ENCODE measurements at places on chromosomes 1 and 21.
A peak's percentile ranks its signal among the peaks of the same experiment; 100 is the strongest.

GRCh38 chr1:229248821-229249817 lies 21.8 kb upstream of the RAB4A start:
- no peak for DNase-seq

DNA sequence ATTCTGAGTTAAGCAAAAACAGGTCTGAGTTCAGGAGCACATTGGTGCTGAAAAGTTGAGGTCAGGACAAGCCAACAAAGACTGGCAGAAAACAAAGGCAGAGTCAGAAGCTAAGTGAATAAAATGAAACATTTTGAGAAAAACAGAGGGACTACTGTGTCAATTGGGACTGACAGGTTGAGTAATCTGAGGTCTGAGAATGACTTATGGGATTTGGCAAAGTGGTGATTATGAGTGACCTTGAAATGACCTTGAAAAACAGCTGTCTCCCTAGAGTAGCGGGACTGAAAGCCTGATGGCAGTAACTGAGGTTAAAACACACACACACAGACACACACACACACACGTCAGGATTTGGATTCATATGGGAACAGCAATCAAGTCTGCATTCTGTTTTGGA lies 8.8 kb upstream of the COG2 start:
- no peak for DNase-seq

- no peak for DNase-seq
Observed at GRCh38 chr1:87902830-87903229, 574.1 kb downstream of the LMO4 start.

GRCh38 chr1:63874278-63874880 lies 100.6 kb downstream of the ROR1 start:
- DNase-seq = no peak

DNA sequence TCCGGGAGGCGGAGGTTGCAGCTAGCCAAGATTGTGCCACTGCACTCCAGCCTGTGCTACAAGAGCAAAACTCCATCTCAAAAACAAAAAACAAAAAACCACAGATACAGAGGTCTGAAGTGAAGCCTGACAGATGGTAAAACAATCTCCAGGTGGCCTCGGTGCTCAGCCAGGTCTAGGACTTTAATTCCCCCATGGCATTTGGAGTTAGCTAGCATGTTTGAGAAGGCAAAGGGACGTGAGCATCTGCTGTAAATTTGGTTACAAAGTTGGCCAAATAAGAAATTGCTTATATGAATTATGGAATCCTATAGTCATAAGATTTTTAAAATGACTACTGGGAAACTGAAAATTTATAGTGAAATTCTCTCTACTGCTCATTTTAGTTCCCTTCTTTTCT lies 98.3 kb upstream of the FMN2 start:
- DNase-seq = no peak

- DNase-seq = no peak
Observed at GRCh38 chr1:66349242-66349641, 184.7 kb upstream of the SGIP1 start.

- DNase-seq = no peak
Observed at GRCh38 chr1:60865166-60865565, 217.2 kb upstream of the NFIA start.

GRCh38 chr1:116322752-116323405 lies 50.2 kb upstream of the ATP1A1 start:
- DNase-seq = no peak

DNA sequence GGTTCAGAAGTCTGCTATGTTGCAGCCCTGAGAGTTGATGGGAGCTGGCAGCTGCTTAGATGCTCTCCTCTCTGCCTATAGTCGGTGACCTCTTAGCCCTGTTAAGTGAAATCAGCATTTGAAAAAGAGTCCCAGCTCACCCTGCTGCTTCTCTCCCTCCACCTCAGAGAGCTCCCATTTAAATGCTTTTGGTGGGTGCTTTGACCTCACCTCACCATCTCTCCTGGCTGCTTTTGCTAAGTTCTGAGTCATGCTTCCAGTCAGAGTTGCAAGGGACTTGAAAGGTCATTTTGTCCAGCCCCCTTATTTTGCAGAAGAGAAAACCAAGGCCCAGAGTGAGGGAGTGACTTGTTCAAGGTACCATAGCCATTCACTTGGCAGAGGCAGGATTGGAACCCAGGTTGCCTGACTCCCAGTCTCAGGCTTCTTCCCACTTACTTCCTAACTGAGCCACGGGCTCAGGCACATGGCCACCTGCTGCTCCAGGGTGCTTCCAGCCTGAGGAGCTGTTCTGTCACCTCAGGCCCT lies 3.3 kb downstream of the MAPKAPK2 start:
- no peak for DNase-seq

DNA sequence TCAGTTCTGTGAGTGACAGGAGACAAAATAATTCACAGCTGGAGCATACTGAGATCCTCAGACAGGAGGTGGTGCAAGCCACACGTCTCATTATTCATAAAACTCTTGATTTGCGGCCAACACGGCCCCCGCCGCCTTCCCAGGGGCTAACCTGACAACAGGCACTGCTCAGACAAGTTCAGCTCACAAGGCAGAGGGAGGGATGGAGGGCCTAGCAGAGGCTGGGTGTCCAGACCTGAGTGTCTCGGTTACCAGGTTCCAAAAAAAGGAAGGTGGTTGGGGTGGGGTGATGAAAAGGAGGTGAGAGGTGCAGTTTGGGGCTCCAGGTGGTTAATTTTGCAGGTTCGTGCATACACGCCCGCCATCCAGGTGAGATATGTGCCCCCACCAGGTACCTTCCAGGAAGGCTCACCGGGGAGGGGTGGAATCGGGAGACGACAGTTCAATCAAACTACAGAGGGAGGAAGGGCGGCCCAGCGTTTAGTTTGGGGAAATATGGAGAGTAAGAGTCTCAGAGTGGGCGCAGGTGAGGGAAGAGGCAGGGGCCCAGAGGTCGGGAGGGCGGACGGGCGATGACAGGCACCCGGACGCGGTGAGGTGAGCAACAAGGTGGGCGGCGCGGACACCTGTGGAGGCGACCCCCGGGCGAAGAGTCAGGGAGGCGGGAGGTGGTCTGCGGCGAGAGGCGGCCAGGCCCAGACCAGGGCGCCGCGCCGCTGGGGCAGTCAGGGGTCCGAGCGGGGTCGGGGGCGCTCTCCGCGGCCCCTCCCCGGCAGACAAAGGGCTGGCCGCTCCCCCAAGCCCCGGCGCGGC lies 629 bp downstream of the CTNNBIP1 start:
- peak; percentile 9 for DNase-seq

- no peak for DNase-seq
Observed at GRCh38 chr1:33758698-33759097, 105.2 kb upstream of the HMGB4 start.

DNA sequence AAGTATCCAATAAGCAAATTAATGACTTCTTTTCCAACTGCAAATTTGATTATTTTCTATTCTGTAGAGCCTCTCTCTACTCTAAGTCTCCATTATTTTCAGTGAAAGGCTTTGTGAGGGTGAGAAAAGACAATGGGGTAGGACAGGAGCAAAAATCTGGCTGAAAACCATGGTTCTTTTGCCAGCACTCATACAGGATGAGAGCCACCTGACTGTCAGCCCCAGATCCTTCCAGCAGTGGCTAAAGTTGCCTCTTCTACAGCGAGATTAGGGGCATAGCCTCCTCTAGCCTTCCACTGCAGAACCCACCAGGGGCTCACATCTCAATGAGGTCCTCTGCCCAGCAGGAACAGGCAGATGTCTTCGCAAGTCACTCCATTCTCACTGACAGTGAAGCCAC lies 23.7 kb downstream of the NMNAT2 start:
- DNase-seq = no peak

DNA sequence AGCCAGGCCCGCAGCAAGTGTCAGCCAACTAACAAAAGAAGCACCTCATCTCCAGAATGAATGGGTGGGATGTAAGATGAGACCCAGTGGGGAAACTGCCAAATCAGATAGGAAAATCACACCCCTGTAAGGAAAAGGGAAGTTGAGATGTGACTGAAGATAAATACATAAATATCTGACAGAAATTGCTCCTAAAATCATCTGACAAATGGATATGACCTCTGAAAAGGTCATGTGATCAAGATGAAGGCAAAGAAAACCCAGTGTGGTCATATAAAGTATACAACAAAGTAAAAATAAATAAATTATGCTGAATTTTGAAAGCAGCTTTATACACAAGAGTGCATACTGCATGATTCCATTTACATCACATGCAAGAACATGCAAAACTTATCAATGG lies 12.7 kb downstream of the SIPA1L2 start:
- no peak for DNase-seq

DNA sequence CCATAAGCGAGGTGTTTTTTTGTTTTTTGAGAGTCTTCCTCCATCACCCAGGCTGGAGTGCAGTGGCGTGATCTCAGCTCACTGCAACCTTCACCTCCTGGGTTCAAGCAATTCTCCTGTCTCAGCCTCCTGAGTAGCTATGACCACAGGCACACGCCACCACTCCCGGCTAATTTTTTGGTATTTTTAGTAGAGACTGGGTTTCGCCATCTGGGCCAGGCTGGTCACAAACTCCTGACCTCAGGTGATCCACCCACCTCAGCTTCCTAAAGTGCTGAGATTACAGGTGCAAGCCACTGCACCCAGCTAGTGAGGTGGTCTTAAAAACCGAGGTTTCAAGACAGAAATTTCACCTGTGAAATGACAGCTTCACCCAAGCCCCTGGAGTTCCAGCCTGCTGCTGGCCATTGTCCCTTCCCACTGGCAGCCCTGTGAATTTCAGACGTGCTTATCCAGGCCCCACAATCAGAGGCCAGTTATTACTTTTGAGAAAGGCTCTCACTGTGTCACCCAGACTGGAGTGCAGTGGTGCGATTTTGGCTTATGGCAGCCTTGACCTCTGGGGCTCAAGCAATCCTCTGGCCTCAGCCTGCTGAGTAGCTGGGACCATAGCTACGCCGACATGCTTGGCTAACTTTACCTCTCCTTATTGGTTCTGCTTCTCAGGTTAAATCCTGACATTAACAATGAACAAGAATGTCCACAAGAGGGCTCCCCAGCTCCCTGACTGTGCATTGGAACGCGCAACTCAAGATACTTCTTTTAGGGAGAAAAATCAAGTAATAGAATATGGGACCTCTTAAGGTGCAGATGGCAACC lies 19.4 kb downstream of the ENO1 start:
- no peak for DNase-seq

- DNase-seq = no peak
Observed at GRCh38 chr1:184843732-184844495, 89.3 kb upstream of the EDEM3 start.

- no peak for DNase-seq
Observed at GRCh38 chr21:31298618-31299269, 45.3 kb downstream of the TIAM1 start.

DNA sequence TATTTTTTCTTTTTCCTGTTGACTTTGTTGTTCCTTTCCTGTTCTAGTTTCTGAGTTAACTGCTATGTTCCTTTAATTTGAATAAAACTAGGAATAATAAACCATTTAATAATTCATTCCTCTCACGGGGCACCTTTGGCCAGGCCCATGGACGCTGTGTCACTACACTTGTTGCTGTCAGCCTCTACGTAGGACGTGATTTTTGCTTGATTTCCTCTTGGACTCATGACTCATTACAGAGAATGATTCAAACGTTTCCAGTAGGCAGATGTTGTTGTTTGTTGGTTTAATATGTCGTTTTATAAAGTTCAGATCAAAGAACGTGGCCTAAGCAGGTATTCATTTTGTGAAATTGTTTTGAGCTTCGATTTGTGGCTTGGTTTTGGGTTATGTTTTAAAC lies 9.1 kb upstream of the SLC19A1 start:
- DNase-seq = no peak

- no peak for DNase-seq
Observed at GRCh38 chr1:61604261-61604660, 120.7 kb downstream of the TM2D1 start.

GRCh38 chr1:64701886-64702285 lies 43.0 kb upstream of the RAVER2 start:
- no peak for DNase-seq

DNA sequence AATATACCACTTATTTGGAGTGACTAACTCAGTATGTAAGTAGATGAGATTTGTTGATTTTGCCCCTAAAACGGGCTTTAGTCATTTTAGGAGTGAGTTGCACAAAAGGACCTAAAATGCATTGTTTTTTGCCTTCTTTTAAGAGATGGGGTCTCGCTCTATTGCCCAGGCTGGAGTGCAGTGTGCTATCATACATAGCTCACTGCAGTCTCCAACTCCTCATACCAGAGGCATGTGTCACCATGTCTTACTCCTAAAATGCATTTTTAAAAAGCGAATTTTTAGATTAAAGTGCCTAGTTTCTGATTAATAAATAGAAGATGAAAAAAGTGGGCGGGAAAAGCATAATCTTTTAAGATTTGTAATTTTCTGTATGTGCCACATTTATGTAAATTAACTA lies 11.5 kb upstream of the NEXN start:
- DNase-seq = no peak

GRCh38 chr1:47521034-47521881 lies 83.4 kb downstream of the FOXD2 start:
- DNase-seq = no peak

DNA sequence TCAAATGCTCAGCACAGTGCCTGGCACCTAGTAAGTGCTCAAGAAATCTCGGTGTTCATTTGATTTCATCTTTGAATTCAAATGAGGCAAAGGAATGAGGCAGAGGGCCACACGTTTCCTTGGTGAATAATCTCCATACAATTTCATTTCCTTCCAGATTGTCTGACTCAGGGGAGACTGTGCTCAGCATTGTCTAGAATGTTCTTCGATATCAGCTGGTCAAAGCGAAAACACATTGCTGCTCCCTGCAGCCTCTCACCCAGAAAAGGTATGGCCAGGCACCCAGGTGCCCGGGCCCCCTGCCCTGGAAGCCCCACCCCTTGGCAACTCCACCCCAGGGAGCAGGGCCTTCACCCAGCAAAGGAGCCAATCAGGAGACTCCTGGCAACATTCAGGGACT lies 55.8 kb downstream of the FBXO2 start:
- DNase-seq = no peak

DNA sequence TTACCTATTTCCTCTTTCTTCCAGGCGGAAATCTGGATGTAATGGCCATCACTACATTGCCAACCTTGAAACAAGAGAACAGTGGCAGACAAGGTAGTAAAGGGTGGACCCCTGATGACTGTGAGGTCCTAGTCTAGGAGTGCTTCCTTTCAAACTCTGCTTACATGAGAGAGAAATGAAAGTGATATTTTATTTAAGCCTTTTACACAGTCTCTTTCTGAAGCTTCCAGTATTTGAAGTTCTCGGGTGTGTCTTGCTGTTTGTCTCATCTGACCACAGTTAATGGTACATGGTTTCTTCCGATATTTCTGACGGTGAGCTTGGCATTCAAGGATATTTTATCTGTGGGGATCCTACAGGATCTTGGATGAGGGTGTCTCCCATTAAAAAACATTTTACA lies 215.2 kb downstream of the SLC45A1 start:
- DNase-seq = no peak

DNA sequence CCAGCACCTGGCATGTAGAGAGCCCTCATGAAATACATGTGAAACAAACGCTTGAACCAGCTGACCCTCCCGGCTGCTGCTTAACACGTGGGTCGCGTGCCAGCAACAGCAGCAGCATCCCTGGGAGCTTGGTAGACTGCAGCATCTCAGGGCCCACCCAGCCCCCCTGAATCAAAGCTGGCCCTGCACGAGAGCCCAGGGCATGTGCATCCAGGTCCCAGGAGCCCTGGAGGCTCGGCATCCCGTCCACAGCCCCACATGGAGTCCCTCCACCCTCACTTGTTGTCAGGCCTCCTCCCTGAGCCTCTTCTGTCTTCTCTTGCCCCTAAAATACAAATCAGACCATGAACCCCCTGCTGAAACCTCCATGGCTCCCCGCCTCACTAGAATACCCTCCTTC lies 123.1 kb downstream of the MATN1 start:
- DNase-seq = no peak

- no peak for DNase-seq
Observed at GRCh38 chr1:85495556-85495955, 30.6 kb upstream of the DDAH1 start.

GRCh38 chr1:230120921-230121381 lies 53.9 kb downstream of the GALNT2 start:
- no peak for DNase-seq

- no peak for DNase-seq
Observed at GRCh38 chr1:156599811-156600210, 1.5 kb downstream of the GPATCH4 start.

Measured in stimulated activated CD4-positive, alpha-beta T cell treated with anti-CD3 and anti-CD28 coated beads, Interleukin-1b, Interleukin-23, amount 100 ng/mL, for 1 hour (primary cell).